ENCODE measurements at places on chromosomes 16 and 17.

- DNase-seq, result no peak
These were observed 24.1 kb downstream of the SERPINF1 start for GRCh38 chr17:1785930-1786329.

- no peak for DNase-seq
These were observed 9.9 kb downstream of the PCTP start for GRCh38 chr17:55760643-55761355.

GRCh38 chr17:20092261-20092867, 83.2 kb downstream of the SPECC1 start:
- DNase-seq, result no peak

DNA sequence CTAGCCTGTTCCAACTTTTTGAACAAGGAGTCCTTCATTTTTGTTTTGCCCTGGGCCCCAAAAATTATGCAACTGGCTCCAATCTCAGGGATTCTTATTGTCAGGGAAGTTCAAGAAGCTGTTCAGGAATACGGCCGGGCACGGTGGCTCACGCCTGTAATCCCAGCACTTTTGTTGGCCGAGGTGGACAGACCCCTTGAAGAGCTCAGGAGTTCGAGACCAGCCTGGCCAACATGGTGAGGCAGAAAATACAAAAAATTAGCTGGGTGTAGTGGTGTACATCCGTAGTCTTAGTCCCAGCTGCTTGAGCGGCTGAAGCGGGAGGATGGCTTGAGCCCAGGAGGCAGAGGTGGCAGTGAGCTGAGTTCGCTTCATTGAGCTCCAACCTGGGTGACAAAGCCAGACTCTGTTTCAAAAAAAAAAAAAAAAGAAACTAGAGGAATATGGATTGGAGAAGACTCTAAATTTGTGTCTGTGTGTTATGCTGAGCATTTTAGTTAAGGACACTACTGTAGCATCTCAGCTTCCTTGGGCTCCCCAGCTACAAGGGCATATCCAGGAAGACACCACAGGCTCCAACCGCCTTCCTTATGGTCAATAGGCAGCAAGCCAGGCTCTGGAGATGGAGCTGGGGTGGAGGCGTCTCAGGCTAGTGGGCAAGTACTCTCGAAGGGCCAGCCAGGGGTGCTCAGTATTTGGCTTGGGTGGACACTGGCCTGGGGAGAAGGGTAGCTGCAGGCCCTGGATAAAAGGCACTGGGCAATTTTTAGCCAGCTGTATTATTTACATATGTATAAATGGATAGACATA, 56.8 kb upstream of the CREBBP start:
- DNase-seq, result no peak

DNA sequence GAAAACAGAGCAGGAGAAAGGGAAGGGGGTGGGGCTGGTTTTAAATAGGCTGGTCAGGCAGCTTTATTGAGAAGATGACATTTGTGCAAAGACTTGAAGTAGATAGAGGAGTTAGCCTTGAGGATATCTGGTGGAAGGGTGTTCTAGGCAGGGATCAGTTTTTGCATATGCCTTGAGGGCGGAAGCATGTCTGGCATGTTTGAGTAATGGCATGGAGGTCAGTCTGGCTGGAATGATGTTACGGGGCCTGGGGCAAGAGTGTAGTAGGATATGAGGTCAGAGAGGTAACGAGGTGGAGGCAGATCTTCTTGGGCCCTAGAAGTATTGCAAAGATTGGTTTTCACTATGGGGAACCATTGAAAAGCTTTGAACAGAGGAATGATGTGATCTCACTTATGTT, 4.8 kb downstream of the RABEP1 start:
- no peak for DNase-seq

DNA sequence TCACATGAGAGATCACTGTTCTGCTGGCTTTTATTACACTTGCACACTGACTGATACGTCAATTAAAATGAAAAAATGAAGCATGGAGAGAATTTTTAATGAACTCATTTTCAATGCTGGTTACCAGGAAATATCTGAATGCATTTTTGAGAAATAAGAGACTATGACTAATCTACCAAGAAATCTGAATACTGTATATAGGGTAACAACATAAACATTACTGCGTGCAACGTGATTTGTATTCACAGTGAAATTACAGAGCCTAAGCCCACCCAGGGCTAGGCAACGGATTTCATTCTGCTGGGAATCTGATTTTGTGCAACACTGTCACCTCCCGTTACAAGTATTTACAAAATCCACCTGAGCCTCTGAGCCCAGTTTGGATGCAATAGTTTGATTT, 23.8 kb upstream of the LCMT1 start:
- no peak for DNase-seq

DNA sequence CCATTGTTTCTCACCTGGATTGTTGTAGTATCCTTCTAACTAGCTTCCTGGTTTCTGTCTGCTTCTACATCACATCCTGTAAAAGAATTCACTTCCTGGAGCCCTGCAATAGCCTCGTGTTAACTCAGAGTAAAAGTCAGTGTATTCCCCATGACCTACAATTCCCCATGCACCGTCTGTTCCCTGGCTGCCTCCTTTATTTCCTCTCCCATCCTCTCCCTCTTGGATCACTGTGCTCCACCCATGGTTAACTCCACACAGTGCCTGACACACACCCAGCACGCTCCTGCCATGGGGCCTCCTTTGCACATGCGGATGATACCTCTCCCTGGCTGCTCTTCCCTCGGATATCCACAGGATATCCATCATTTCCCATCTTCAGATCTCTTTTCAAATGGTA, 301.4 kb upstream of the IRX3 start:
- DNase-seq, result no peak

- no peak for DNase-seq
These were observed 88.4 kb downstream of the HIC1 start for GRCh38 chr17:2143332-2143731.

DNA sequence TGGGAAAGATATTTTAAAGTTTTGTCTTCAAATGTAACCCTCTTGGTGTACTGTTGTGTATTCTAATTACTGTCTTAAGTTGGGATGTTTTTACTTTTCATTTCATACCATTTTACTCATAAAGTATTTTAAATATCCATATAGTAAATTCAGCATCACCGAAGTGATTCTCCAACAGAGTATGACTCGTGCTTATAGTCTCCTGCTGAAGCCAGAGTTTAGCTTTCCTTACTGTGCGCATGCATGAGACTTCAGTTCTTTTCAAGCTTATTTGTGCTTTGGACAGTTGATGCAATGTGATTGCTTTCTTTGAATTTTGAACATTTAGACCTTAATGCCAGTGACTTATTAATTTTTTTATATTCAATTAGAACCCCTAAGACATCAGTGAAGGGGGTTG, 7.4 kb upstream of the VPS35L start:
- no peak for DNase-seq

DNA sequence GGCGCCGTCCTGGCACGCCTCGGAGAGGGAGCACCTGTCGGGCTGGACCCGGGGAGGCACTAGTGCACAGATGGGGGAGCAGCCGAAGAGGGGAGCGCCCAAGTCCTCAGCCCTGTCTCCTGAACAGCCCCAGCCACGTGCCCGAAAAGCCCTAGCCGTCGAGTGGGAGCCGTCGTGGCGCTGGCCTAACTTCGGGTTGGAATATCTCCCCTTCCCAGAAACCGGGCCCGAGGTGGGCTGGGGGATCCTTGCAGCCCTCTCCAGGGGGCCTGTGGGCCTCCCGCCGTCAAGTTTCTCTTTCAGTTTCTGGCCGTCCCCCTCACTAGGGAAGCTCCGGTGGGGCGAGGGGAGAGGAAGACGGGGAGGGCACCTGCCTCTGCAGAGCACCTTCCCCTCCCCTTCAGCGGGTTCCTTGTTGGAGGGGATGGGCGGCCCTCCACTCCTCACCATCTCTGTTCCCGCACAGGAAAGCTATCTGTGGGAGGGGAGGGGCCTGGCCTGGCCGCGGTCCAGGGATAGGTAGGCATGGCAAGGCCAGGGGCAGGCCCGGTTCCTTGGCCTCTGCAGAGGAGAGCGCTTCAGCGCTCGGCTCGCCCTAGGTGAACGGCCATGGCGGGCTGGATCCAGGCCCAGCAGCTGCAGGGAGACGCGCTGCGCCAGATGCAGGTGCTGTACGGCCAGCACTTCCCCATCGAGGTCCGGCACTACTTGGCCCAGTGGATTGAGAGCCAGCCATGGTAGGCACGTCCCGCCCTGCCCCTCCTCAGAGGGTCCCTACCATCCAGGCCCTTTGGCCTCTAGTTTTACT, 709 bp downstream of the STAT5A start:
- DNase-seq, result no peak

DNA sequence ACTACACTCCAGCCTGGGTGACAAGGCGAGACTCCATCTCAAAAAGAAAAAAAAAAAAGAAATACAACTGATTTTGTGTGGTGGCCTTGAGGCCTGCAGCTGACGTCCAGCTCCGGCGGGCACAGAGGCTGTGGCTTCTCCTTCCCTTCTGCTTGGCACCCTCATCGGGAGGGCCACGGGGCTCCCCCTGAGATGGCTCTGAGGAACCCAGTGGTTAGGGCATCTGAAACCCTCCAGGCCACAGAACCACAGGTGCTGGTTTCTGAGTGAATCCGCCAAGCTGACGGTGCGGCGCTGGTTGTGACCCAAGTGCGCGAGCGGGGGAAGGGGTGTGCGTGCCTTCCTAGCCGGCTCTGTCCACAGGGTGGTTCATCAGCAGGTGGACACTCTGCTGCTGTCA, 63.4 kb downstream of the LMF1 start:
- no peak for DNase-seq
